Cardiac atrium fibroblast (primary cell): ENCODE measurements at places on chromosomes 4 and X. TPM values are rescaled to one million over a fixed set of nuclear protein-coding genes. Genes with fewer than 3 reads are reported as not detected.

Gene TRIM75
- not detected in 2 replicates for total RNA-seq

Gene TBC1D8B
- 12.8 and 13.0 TPM in 2 replicates for total RNA-seq

Gene MTNR1A
- total RNA-seq, result not detected in 2 replicates

Gene S100G
- not detected in 2 replicates for total RNA-seq

Gene PRSS12
- total RNA-seq, result under 0.01 TPM in 1 of 2 replicates, not detected in the other

Gene NKX3-2
- not detected in 2 replicates for total RNA-seq

Gene UGT2A1
- total RNA-seq, result 0.16 TPM in 1 of 2 replicates, not detected in the other

Gene ATP8A1
- total RNA-seq, result 1.5 and 2.3 TPM in 2 replicates

Gene DIAPH2
- 16.7 and 18.1 TPM in 2 replicates for total RNA-seq

Gene LNX1
- total RNA-seq, result 2.9 and 7.6 TPM in 2 replicates

Gene NR3C2
- under 0.01 and 2.1 TPM in 2 replicates for total RNA-seq

Gene NWD2
- not detected in 2 replicates for total RNA-seq

Gene TMSB15A
- 0.32 and 0.36 TPM in 2 replicates for total RNA-seq
